Fibroblast of skin of right biceps (primary cell): ENCODE measurements at places on chromosomes 5 and 9.

DNA sequence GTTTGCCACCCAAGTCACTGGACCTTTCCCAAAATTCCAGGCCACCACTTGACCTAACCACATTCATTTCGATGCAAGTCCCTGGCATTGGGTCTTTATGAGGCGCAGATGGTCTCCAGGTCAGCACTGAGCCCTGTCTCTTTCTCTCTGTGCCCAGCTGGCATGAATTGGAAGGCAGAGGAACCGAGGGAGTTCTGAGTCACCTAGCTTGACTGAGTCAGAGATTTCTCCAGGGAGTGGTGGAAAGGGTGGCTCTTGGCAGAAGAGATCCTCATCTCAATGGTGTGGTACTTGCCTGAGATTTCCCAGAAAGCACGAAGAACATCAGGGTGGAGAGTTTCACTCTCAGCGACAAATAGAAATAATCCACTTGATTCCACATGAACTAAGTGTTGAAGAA is 43.8 kb downstream of the WDR36 start:
- DNase-seq: peak; percentile 49

- DNase-seq: peak; percentile 93
Measured at GRCh38 chr5:124867137-124867704, 120.8 kb upstream of the ZNF608 start.

GRCh38 chr5:155554500-155554899 is 540.9 kb downstream of the KIF4B start:
- DNase-seq: no peak

GRCh38 chr9:16654596-16655126 is 215.8 kb downstream of the BNC2 start:
- DNase-seq: no peak

GRCh38 chr5:60323596-60323995 is 376.4 kb downstream of the DEPDC1B start:
- no peak for DNase-seq

DNA sequence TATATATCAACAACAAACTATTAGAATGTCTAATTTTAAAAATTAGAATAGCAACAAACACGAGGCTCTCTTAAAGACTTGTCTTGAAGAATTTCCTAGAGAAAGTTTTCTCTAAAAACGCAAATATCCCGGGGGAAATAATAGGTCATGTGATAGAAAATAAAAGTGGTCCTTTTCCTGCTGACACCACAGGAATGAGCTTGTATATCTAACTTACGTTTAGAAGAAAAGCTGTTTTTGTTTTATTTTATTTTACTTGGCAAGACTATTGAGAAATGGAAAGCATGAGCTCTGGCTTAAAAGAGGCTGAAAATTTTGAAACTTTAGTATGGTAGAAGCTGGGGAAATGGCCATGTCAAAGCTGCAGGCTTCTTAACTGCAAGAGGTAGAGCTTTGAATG is 465.0 kb downstream of the AGTPBP1 start:
- DNase-seq: no peak
